ENCODE measurements at places on chromosomes 1 and 21. TPM values are rescaled to one million over a fixed set of nuclear protein-coding genes. Genes with fewer than 3 reads are reported as not detected.

- DNase-seq = no peak
Measured at GRCh38 chr1:78038491-78038939, 7.3 kb upstream of the GIPC2 start.

GRCh38 chr1:166122873-166123466 is 43.8 kb downstream of the FAM78B start:
- no peak for DNase-seq

DNA sequence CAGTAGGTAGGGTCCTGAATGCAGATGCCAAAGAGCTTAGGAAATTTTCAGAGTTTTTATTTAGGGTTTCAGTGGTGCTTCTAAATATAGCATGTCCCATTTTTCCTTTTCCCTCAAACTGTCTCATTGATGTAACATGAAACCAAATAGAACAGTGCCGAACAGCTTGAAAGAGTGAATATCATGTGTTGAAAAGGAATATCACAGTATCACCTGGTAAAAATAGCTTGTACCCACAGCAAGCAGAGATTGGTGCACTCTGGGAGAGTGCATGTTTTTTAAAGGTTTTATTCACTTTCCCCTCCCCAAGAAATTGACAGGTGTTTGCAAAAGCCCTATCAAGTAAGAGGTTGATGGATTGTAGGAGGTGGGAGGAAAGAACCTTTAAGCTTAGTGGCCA is 41.9 kb upstream of the ELAVL4 start:
- DNase-seq = no peak

GRCh38 chr1:172990598-172991215 is 60.0 kb downstream of the TNFSF18 start:
- DNase-seq = no peak

- DNase-seq = no peak
Measured at GRCh38 chr1:173280899-173281660, 73.9 kb upstream of the TNFSF4 start.

GRCh38 chr1:219173758-219174459 is at the start of gene LYPLAL1:
LYPLAL1 (plus strand) TSS chr1:219173878; CDS start chr1:219173891, 13 bp downstream.
- DNase-seq = peak; percentile 94

- DNase-seq = no peak
Measured at GRCh38 chr1:59364037-59364436, 67.1 kb downstream of the FGGY start.

GRCh38 chr1:77395051-77395450 is 113.2 kb downstream of the AK5 start:
- DNase-seq = no peak

DNA sequence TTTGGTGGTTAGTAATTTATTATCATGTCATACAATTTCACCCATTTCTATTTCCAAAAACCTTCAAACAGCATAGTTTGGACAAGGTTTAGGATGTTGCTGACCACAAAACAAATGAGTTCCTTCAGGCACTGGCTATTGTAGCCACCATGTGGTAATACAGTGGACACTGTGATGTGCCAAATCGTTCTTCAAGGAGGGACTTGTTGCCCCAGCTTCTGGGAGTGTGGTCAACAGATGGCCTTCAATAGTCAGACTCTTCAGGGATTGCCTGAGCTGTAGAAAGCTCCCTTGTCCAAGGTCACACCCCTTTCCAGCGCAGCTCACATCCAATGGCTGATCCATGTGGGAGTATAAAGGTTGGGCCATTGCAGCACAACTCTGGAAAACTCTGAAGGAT is 2.6 kb downstream of the PDE4B start:
- DNase-seq = no peak

GRCh38 chr21:46065215-46065913 is 32.5 kb upstream of the COL6A2 start:
- DNase-seq = peak; percentile 88

DNA sequence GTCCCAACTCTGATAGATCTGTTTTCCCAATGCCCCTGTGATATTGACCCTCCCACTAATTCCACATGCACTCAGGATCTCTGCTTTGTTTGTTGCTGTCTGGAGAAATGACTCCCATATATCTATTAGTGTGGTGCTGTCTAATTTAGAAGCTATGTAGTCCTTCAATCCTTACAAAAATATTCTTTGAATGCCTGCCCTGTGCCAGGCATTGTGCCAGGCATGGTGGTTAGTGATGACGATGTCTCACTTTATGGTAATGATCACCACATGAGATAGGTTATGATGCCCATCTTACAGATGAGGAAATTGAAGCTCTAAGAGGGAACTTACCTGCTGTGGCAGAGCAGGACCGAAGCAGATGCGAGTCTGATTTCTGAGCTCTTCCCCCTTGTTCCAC is 12.9 kb downstream of the MYOG start:
- DNase-seq = peak; percentile 20

- DNase-seq = no peak
Measured at GRCh38 chr1:244836584-244836983, 1.1 kb downstream of the COX20 start.

DNA sequence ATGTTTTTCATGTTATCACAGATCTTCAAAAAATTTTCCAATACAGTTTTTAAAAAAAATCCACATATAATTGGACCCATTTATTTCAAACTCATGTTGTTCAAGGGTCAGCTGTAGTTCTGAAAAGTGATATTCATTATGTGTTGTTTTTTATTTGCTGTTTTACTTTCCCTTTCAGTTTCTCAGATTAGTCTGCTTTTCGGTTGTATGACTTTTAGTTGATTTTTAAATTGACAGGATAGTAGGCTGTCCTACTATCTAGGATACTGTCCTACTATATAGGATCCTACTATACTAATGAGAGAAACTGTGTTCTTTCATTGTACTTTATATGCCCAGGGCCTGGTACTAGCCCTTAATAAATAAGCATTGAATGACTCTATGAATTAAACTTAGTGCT is 33.6 kb upstream of the GPR52 start:
- DNase-seq = no peak

DNA sequence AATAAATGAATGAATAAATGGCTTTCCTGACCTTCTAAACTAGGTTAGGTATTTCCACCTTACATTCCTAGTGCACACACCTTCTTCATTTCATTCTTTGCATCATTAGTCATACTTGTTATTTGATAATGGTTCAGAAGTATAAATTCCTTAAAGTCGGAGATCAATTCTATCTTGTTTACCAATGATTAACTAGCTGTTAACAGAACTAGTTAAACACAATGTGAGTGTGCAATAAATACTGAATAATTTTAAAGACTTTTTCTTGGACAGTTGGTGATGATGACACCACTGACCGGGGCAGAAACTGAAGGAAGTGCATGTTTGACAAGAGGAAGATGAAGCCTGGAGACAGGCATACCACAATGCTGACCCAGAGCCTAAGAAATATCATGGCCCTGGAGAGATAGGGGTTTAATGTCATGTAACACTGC is 207.1 kb upstream of the DEPDC1 start:
- no peak for DNase-seq

DNA sequence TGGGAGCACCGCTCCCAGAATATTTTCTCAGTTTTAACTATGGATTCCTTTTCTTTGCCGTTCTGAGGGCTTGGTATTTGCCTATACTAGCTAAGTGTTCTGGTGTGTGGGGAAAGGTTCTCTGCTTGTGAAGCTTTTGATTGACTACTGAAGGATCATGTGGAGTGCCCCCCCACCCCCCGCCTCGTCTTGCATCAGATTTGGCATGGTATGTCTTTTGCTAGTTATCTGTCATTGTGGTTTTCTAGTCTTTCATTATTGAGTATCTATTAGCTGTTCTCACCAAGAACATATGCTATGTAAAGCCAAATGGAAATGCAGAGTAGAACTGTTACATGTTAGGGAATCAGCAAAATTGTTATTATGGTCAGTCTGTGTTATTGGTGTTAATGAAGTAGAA is 58.3 kb downstream of the MACF1 start:
- DNase-seq = no peak

DNA sequence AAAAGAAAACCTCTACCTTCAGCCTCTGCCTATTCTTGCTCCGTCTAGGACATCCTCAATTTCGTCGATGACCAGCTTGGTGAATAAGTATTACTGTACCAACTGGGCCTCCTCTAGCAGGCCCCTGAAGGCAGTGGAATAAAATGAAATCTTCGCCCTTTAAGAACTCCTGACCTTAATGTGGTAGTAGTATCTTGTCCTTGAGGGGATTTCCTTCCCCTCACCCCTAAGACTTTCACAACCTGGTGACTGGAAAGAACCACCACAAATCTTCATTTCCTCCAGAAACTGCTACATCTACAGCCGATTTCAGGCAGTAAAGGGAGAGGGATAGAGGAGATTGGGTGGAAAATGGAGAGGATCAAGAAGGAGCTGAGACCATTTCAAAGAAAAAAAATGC is 1.6 kb upstream of the HAX1 start:
- no peak for DNase-seq

DNA sequence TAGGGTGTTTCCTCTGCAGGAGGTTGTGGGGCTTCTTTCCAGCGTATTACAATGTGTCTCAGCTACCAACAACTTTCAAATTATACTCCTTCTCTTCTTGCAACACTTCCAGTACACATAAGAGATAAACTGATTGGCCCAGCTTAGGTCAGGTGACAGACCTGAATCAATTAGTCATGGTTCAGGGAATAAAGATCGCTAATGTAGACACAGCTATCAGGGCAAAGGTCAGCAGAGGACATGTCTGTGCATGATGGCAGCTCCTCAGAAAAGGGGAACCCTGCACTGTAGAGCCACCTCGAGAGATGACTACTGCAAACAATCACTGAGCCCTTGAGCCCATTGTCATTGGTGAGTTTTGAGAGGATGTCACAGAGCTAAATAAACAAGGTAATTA is 36.8 kb upstream of the PKN2 start:
- DNase-seq = no peak

- peak; percentile 84 for DNase-seq
Measured at GRCh38 chr1:207007352-207008033, 25.1 kb downstream of the C1orf116 start.

DNA sequence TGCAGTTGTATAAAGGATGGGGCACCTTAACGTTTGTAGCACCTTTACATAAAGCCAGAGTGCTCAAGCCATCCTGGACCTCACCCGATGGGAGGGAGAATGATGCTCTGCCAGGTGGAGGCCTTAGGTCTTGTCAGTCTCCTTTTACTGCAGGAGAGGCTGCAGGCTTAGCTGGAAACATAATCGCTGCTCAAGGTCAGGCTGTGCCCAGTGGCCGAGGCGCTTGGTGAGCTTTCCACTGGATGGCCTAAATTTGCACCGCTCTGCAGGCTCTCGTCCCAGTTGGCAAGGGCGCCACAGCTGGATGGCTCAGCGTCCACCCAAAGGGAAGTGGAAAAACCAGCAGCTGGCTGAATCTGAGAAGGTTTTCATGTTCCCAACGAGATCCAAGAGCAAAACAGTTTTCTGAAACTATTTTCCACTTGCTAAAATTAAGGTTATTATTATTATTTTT is 438.9 kb downstream of the CAMTA1 start:
- no peak for DNase-seq

DNA sequence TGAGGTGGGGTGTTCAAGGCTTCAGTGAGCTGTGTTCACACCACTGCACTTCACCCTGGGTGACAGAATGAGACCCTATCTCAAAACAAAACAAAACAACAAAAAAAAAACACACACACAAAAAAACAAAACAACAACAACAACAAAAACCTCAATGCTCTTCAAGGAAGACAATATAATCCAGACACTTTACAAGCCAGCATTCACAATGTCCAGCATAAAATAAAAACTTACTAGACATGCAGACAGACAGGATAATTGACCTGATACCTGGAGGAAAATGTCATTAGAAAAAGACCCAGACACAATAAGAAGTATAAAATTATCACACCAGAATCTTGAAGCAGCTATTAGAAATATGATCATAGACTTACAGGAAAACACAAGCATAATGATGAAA is 39.0 kb upstream of the BACE2 start:
- DNase-seq = no peak

- no peak for DNase-seq
Measured at GRCh38 chr1:212873518-212873917, 15.4 kb downstream of the FLVCR1 start.

DNA sequence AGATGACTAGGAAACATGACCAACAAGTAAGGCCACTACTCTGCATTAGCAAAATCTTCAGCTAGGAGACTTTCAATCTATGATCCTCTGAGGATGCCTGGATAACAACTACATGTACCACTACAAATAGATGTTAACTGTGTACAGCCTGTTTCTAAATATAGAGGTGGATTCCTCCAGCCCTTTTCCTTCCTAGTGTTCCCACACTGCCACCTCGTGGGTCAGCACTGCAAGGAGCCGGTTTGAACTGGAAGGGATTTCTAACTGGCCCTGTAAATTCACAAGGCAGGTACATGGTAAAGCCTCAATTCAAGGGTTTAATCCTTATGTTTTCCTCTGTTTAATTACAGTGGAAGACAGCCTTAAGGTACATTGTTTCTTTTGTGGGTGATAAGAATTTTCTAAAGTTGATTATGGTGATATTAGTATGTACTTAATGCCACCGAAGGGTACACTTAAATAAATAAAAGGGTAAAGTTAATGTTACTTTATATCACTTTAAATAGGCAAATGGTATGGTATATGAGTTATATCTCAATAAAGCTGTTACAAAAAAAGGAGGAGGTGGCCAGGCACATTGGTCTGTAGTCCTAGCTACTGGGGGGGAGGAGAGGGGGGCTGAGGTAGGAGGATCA is 14.4 kb downstream of the SMYD3 start:
- peak; percentile 64 for DNase-seq

ERG gene
- total RNA-seq = 1.8 TPM

SNX27 gene
- 13.2 TPM for total RNA-seq

PTPRC gene
- total RNA-seq = not detected

DCDC2B gene
- not detected for total RNA-seq

CFAP74 gene
- total RNA-seq = not detected

TAL1 gene
- total RNA-seq = 0.60 TPM

GCSAML gene
- 3.8 TPM for total RNA-seq

TESK2 gene
- 0.91 TPM for total RNA-seq

MROH9 gene
- not detected for total RNA-seq

KRTAP13-2 gene
- total RNA-seq = not detected

FCGR1A gene
- total RNA-seq = not detected

PCBP3 gene
- total RNA-seq = 8.1 TPM

DMBX1 gene
- 0.80 TPM for total RNA-seq

RAB42 gene
- total RNA-seq = 8.8 TPM

CRYBG2 gene
- total RNA-seq = 0.51 TPM

PARS2 gene
- 7.3 TPM for total RNA-seq
